ENCODE measurements at places on chromosomes 6 and 20.

- no peak for DNase-seq
These were observed 12.9 kb upstream of the DSP start for GRCh38 chr6:7528565-7528964.

GRCh38 chr20:38203337-38203980 lies 38.4 kb upstream of the TGM2 start:
- no peak for DNase-seq

- DNase-seq = no peak
These were observed at the start of gene C6orf163 for GRCh38 chr6:87344731-87345130. C6orf163 (plus strand) TSS chr6:87344813; CDS start chr6:87345100, 287 bp downstream.

- DNase-seq = peak; percentile 8
These were observed 26.0 kb downstream of the DSTN start for GRCh38 chr20:17595856-17596255.

- no peak for DNase-seq
These were observed 164.3 kb upstream of the OGFRL1 start for GRCh38 chr6:71124340-71124739.

GRCh38 chr6:83974409-83975050 lies 59.0 kb upstream of the MRAP2 start:
- DNase-seq = no peak

- no peak for DNase-seq
These were observed 8.4 kb downstream of the AMD1 start for GRCh38 chr6:110882824-110883554.

GRCh38 chr6:128410584-128410983 lies 109.8 kb downstream of the PTPRK start:
- no peak for DNase-seq

DNA sequence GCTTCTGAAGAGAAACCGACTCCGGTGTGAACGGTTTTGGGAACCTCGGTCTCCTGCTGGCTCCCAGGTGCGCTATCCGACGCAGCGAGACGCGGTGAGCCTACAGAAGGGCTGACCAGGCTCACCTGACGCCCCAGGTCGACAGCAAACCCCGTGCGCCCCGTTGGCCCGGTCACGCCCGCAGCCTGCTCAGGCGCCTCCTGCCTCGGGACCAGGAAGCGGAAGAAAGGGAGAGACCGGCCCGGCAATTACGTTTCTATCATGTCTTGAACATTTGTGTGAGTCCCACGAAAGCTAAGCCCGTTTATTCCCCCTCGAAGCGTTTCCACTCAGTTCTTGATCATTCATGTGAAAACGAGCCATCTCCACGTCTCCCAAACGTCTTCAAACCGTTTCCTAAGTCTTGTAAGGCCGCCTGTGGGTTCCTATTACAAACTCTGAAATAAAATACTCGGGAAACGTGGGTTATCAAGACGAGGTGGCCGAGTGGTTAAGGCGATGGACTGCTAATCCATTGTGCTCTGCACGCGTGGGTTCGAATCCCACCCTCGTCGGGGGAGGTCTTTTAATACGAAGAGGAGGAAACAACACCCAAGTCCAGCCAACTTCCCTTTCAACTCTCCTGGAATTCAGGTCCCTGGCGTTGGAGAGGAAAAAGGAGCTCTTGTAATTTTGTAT lies 150.5 kb upstream of the PRSS16 start:
- DNase-seq = no peak

DNA sequence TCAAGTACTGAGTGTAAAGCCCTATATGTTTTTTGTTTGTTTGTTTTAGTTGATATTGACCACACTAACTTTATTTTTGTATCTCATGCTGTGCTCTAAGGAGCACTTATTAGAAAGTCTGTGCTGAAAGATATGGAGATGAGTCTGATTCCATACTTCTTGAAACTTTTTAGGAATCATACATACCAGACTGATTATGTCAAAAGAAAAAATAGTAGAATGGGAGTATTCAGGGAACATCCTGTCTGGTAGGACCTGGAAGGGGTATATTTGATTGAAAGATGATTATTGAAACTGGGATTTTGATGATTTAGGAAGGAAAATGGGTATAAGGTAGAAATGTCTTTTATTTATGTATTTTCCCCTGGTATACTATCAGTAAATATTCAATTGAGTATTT lies 111.4 kb downstream of the QKI start:
- no peak for DNase-seq

DNA sequence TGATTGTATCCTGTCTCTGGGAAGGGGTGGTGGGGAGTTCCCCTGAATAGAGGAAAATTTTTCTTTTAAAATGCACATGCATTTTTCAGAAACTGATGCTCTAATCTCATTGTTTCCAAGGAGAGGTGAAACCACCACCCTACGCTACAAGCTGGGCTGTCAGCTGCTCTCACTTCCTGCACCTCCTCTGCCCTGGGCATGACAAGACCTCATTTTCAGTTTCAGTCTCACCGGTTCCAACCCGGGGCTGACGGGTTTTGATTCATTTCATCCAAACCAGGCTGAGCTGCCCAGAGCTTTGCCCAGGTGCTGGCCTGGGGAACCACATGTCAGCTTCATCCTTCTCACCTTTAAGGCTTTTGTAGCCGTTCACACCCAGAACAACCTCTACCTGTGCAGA lies 99.7 kb downstream of the EYA2 start:
- DNase-seq = no peak

GRCh38 chr20:41249411-41250281 lies 67.9 kb downstream of the ZHX3 start:
- no peak for DNase-seq
